ENCODE measurements at places on chromosomes 3 and 15.

DNA sequence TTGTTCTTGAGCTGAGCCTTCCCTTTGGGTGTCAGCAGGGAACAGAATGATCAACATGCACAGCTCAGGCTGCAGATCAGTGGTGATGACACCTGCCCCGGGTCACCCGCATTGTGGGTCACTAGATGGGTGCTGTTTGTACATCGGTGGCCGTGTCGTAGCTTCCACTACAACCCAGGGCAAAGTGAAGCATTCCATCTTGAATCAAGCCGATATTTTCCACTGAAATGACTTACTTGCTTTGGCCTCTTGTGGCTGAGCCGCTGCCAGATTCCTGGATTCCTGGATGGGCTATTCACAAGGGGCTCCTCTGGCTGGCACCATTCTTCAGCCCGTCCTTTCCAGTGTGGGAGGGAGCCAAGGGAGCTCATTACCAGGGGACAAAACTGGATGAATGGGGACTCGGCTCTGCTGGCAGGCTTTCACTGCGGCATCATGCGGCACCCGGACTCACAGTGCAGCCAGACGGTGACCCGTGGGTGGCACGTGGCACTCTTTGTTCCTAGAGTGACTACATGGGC is 65.6 kb downstream of the SLCO3A1 start:
- DNase-seq = no peak

- no peak for DNase-seq
Measured at GRCh38 chr3:170506556-170506955, 79.3 kb downstream of the SLC7A14 start.

DNA sequence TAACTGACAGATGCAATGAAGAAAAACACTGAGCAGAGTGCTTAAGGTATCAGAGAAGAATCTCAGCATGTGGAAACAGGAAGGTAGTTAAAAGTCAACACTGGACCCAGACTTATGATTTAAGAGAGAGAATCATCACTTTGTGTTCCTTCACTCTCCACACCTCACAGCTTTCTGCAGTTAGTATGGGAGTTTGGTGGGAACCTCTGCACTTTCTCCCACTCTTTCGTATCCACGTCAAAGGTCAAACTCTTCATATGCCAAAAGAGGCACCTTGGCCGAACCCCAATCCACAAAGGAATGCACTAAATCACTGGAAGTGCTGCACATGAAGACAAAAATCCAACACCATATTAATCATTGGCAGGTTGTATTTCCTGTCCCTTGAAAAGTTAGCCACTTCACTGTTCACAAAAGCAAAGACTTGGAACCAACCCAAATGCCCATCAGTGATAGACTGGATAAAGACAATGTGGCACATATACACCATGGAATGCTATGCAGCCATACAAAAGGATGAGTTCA is 361.2 kb downstream of the MAGI1 start:
- no peak for DNase-seq

DNA sequence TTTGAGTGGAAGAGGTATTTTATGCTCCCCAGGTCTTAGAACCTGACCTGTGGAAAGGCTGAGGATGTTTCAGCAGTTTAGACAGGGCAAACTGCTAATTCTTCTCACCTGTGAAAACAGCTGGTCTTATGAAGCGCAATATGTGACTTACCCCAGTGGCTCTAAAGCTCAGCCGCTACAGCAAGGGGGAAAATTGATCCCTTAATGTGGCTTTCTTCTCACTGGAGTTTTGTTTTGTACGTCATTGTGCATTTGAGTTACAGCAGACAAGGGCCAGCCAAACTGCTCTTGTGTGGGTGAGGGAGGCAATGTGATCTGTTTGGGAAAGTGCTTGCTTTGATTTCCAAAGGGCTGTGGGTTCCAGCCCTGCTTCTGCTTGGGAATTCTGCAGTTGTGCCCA is 293.4 kb upstream of the LRRFIP2 start:
- no peak for DNase-seq

- no peak for DNase-seq
Measured at GRCh38 chr3:186975726-186976125, 45.4 kb downstream of the ST6GAL1 start.

DNA sequence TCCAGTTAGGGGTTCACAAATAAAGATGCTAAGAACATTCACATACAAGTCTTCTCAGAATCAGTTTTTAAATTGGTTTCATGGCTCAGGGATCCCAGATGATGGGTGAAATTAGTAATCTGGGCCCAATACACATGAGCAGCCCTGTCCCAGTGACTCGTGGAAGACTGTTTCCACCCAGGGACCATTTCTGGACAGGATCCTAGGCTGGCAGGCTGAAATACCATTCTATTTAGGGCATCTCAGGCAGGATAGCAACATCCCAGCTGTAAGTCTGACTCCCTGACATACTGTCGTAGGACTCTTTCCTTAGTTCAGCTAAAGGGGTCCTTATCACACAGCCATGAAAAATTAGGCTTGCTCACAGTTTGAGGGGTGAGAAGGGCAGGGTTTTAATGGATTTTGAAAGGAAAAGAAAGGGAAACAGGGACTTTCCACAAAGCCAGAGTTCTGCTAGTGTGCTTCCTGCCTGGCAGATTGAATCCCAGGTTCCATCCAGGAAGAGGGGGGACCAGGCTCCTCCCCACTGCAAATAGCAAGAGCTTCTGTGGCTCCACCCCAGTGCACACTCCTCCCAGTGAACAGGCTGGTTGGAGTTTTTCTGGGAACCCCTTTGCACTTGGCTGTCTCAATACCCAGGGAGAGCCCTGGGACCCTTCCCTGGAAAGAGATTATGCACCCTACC is 41.3 kb upstream of the LYZL4 start:
- DNase-seq = no peak

- no peak for DNase-seq
Measured at GRCh38 chr3:10170915-10171478, 6.3 kb downstream of the IRAK2 start.

- no peak for DNase-seq
Measured at GRCh38 chr15:88029696-88030095, 226.8 kb downstream of the NTRK3 start.

DNA sequence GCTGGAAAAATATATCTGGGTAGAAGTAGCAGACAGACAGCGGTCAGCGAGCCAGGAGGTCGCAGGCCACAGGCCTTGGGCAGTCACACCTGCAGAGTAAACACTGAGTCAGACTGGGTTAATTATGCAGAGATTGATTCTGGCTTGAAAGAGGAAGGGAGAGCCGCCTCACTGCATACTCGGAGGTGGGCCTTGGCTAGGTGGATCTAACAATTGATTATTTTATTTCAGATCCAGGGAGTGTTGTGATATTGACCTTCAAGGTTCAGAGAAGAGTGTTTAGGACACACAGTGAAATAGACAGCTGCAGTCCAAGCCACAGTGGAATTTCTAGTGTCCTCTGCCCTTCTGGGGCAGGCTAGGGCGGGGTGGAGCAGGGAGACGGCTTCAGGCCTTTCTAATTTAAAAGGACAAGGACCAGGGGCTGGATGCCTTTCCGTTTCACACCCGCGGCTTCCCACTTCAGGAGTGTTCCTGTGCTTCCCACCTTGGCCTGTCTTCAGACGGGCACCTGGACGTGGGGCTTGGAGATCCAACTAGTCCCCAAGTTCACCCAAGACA is 237.3 kb downstream of the XXYLT1 start:
- DNase-seq = no peak

GRCh38 chr3:35932995-35933394 is 293.7 kb downstream of the ARPP21 start:
- no peak for DNase-seq

DNA sequence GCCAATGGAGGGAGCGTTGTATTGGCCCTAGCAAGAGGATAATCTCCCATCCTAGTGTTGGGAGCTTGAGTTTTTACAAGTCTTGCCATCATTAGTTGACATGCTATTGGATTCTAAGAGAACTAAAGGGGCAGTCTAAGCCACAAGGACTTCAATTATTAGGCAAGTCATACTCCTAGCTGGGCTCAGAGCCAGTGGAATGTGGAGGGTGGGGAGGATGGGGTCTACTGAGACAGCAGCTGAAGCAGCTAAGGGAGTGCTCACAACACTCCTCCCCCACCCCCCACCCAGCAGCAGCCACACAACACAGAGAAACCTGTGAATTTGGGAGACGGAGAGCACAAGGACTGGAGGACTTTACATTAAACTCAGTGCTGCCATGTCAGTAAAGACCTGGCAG is 27.9 kb downstream of the FRG2C start:
- no peak for DNase-seq

DNA sequence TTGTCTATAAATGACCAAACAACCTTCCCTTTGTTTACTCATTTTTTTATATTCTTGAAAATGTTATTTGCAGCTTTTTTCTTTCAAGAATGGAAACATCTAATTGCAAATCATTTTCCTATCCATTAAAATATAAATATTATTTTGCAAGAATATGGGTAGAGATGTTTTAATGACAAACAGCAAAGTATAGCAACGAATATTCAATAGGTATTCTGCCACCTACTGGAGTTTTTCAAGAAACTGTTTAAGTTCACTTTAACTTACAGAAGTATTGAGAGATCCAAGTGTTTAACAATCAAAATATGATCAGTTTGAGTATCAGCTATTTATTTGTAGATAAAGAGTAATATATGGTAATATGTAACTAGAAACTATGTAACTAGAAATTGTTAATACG is 6.9 kb upstream of the EOGT start:
- DNase-seq = no peak

- no peak for DNase-seq
Measured at GRCh38 chr3:57500506-57500905, 43.6 kb downstream of the DNAH12 start.

DNA sequence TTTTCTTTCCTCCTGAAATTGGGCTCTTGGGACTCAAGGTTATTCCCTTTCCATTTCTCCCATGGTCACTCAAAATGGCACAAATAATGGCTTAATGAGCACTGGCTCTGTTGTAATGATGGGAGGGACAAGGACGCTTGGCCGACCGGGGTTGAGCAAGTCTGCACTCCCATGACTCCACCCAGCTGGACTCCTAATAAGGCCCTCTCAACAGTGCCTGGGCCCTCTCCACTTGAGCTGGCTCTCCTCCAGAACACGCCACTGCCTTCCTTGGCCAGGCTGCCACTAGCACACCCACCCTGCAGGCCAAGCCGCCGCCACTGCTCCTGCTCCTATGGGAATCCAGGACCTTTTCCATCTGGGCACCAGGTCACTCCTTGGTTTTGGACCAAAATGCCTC is 42.3 kb downstream of the ADCY5 start:
- no peak for DNase-seq

- DNase-seq = no peak
Measured at GRCh38 chr15:96460106-96460505, 129.6 kb downstream of the NR2F2 start.

- no peak for DNase-seq
Measured at GRCh38 chr3:178663201-178663934, 127.1 kb downstream of the KCNMB2 start.

GRCh38 chr15:43433165-43433564 is 59.8 kb downstream of the TP53BP1 start:
- no peak for DNase-seq

DNA sequence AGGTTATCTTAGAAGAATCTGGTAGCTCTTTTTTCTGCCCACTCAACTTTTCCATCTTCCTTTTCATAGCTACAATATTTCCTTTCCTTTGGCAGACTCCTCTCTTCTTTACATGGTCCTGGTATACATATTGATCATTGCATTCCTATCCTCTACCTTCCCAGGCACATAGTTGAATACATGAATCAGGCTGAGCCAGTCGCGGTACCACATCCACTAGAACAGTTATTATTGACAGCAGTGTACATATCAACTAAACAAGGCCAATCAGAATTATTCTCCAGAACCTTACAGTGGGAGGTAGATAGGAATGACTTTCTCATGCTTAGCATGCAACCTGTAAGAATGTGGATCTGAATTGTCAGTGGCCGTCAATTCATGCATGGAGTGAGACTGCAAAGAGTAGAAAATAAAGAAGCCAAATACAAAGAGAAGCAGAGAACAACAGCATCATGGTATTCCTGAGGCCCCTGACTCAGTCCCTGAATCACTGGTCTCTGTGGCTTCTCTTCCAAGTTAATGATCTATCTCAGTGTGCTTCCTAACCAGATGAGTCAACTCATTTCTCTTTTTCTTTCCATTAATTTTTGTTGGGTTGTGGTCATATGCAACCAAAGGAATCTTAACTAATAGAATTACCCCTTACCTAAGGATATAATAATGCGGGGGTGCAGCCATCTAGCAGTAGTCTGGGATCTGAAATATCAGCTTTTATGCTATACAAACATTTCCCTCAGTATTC is 60.9 kb upstream of the DCBLD2 start:
- DNase-seq = no peak

- no peak for DNase-seq
Measured at GRCh38 chr3:151743855-151744254, 10.1 kb downstream of the AADACL2 start.

GRCh38 chr15:89898614-89899294 is 5.0 kb upstream of the AP3S2 start:
- no peak for DNase-seq

DNA sequence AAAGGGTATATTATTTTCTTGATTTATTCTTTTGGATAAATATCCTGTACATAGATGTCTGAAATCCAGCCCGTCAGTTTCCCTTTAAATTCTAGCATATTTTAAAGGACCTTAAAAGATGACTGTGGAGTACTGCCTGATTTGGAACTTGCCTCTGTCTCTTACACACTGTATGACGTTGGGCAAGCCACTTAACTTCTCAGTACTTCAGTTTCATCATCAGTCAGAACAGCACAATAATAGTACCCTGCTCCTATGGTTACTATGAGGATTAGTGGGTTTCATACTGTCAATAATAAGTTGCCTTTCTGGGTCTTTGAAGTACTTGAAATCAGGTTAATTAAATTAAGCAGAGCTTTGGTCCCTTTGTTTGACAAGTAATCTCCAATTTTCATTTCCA is 374.3 kb downstream of the TIGIT start:
- no peak for DNase-seq

- no peak for DNase-seq
Measured at GRCh38 chr3:55373423-55373822, 113.7 kb downstream of the WNT5A start.

DNA sequence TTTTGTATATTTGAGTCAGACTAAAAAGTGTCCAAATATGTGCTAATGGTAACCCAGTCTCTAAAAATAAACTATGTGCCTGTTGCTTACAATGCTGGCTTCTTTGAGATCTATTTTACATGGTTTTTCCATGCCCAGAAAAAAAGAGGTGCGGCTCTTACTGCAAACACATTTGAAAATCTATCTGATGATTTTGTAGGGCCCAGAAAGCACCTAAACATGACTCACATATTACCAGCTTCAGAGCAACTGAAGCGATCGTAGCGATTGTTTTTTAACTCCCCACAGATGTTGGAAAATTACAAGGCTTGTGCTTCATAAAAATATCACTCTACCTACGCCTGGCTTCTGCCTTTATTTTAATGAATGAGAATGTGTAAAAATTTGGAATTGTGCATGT is 53.5 kb downstream of the SUCNR1 start:
- no peak for DNase-seq

DNA sequence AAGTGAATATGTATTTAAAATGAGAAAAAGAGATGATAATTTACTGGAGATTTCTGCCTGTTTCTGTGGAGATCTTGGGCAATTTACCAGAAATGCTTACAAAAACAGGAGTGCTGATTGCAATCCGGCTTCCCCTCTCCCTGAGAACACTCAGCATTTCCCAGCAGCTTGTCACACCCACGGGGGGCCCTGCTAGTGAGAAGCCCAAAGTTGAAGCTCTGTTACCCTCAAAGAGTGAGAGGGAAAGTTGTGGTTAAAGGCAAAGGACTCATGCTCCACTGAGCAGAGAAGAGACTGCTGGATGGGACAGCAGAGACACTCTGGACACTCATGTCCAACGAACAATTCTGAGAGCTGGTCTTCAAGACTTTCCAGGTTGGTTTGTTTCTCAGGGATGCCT is 2.9 kb downstream of the MCTP2 start:
- no peak for DNase-seq

All from activated gamma-delta T cell treated with anti-CD3 and anti-CD28 coated beads, Interleukin-2, amount 50 U/mL, for 16 hours (primary cell).